NCI-H2081 (cell line): ENCODE measurements at places on chromosomes 5 and 9.

DNA sequence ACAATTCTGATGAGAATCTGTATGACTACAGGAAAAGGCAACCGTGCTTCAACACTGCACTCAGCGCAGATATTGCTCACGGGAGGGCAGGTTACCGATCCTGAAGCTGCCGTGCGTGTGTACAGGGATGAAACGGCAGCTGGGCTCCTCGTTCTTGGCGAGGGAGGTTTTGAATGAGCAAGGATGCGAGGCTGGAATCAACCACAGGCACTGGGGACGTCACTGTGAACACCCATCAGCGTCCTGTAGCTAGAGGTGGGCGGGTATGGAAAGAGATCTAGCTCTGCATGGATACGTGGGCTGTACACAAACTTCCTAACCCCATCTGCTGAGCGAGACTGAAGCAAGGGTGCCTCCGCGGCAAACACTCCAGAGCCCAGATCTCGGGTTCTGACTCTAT is 84.3 kb upstream of the COL5A1 start:
- DNase-seq = no peak

- no peak for DNase-seq
Observed at GRCh38 chr5:36298552-36298951, 3.1 kb downstream of the RANBP3L start.

GRCh38 chr9:88808019-88808656 is 183.1 kb upstream of the S1PR3 start:
- DNase-seq = no peak

DNA sequence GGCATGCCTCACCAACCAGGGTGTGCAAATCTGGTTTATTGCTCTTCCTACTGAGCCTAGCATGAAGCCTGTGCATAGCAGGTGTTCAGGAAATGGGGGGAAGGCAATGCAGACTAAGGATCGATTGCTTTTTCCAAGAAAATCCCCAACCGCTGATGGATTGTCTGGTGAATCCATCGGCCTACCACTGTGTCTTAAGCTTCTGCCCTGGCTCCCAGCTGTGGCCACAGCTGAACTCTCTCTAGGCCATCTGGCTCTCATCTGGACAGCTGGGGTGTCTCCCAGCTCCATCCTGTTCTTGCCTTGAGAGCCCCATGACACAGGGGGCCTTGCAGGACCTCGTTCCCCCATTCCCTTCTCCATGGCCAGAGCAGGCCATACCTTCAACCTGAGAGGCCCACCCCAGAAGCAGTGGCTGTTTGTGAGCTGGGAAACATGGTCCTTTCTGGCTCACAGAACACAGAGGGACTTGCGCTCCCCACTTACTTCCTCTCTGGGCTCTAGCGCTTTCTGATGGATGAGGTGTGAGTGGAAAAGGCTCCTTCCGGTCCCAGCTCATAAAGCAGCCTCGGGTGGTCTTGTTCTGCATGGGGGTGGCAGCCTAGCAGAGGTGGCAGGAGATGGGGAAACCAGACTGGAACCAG is 41.8 kb downstream of the COL27A1 start:
- no peak for DNase-seq

GRCh38 chr9:79184831-79185230 is 386.9 kb upstream of the TLE4 start:
- DNase-seq = no peak

DNA sequence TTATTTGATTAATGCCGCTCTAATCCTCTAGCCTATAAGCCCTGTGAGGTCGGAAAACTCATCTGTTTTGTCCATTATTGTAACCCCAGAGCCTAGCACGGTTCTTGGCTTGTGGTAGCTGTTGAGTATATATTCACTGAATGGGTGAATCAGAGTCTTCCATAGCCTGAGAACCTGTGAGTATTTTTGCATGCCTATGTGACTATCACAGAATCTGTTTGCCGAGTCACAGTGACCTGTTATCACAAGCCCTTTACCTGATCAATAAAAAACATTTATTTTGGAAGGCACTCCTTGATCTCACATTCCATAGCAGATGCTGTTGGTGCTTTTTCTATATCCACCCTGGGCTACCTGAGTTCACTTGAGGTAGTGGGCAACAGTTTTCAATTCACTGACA is 125.0 kb upstream of the STC2 start:
- DNase-seq = no peak

- DNase-seq = no peak
Observed at GRCh38 chr5:100824635-100825034, 78.4 kb downstream of the ST8SIA4 start.

DNA sequence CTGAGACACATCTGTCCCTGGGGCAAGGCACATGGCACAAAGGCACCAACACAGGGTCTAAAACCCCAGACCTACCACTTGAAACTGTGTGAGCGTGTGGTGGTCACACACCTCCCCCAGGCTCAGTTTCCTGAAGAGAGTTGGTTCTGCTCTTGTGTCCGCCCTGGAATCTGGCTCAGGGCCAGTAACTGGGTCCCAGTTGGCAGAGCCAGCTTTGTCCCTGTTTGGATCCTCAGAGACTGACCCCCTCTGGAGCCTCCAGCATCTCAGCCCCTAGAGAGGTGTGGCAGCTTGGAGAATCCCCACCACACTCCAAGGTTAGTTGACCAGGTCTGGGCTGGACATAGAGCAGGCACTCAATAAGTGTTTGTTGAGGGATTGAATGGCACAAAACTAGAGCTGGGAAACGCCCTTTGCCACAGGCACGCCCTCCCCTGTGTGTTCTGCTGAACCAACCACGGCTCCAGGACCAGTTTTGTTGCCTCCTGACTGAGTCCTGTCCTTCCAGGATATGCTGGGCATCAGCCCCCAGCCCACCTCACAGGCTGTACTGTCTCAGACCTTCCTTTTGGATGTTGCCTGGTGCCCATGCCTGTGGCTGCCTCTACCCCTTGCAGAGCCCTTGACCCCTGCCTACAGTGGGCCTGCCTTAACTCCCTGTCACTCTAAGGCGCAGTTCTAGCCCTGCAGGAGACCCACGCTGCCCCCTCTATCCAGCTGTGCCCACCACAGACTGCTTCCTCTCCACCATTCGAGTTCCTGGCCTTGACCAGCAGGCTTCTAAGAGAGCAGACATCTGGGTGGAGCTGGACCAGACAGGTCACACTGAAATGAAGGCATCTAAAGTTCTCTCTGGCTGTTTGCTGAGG is 3.8 kb upstream of the PDLIM4 start:
- no peak for DNase-seq

- DNase-seq = no peak
Observed at GRCh38 chr5:116313366-116313765, 228.5 kb downstream of the COMMD10 start.

- DNase-seq = no peak
Observed at GRCh38 chr5:62214701-62215100, 91.3 kb upstream of the KIF2A start.

DNA sequence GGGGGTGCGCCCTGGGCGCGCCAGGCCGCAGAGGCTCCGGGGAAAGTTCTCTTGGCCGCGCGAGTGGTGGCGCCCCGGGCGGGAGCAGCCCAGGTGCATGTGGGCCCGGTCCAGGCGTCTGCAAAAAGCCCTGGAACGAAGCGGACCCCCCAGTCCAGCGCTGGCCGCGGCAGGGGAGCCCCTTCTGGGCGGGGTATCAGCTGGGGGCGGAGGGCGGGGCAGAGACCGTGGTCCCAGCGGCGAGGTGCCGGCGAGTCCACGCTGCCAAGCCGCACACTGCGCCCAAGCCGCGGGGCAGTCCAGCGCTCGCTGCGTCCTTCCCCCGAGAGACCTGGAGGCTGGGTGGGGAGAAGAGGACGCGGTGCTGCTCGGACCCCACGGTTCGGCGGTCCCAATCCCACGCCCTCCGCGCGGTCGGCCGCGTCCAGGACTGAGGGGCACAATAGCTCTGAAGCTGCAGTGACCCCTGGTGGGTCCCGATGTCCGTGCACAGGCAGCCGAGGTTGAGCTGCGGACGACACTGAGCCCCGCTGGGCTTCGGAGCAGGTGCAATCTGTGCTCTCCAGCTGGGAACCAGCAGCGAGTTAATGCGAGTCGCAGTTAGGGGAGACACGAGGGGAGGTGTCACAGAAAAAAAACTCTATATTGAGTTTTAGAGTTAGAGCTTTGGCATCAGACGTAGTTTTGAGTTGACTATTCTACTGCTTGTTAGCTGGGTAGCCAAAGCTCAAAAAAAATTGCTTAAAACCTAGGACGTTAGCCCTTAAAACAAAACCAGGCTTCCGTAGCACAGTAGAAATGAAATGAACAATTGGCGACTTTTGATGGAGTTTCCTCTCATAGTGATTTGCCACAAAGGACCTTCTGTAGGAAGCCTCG is 1.1 kb upstream of the EPB41L4A start:
- DNase-seq = peak; percentile 66

- DNase-seq = no peak
Observed at GRCh38 chr5:82855893-82856550, 221.2 kb downstream of the TMEM167A start.

GRCh38 chr9:90088434-90088833 is 483.6 kb downstream of the GADD45G start:
- DNase-seq = no peak

GRCh38 chr5:161138751-161139455 is 286.9 kb upstream of the ATP10B start:
- DNase-seq = no peak

GRCh38 chr5:1936901-1937300 is 54.2 kb upstream of the IRX4 start:
- DNase-seq = no peak

DNA sequence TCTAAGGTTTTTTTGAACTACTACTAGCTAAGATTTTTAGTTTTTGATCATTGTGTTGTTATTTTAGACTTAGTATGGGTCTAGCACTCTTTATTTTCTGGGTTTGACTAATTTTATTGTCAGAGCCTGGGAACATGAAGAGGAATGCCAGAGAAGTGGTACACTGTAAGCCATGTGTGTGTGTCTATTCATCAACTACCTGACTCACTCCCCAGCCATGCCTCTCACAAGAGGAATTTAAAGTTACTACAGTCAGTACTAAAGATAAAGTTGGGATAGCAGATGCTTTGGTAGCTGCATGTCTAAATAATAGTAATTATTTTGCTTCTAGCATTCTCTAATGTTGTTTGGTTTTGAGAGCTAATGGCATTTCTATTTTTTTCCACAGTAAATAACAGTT is 264.8 kb downstream of the CSNK1G3 start:
- no peak for DNase-seq

- no peak for DNase-seq
Observed at GRCh38 chr9:90147426-90147825, 495.2 kb downstream of the DIRAS2 start.

DNA sequence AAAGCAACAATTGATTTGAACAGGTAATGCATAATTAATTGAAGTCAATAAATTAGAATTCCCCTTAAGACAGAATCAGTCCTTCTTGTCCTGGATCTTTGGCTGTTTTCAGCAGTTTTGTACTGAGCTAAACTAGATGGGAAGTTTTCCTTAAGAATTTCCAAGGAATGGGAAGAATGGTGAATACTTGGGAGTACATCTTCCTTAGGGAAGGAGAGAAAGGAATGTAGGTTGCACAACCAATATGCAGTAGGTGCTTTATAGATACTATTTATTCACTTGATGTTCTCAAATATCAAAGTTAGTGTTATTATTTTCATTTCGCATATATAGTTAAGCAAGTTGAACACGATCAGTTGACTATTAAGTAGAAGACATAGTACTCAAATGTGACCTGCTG is 183.5 kb upstream of the MAP1B start:
- no peak for DNase-seq

GRCh38 chr9:136590821-136591752 is 45.2 kb upstream of the NOTCH1 start:
- no peak for DNase-seq

DNA sequence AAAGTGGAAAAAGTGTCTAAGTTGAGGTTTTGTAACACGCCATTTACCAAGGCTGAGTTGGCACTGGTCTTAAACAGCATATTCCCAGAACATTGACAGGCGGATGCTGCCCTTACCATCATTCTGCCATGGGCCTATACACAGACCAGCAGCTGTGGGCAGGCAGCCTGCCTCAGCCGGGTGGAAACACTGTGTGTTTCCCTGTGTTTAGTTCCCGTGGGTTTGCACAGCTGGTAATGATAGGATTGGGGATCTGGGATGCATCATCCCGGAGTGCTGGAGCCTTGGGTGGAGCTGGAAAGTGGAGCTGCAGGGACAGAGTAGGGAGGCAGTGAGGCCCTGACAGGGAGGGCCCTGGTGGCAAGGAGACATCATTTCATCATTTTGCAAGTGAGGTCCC is 5.5 kb upstream of the FGD3 start:
- DNase-seq = no peak

GRCh38 chr5:4159681-4160080 is 564.0 kb downstream of the IRX1 start:
- DNase-seq = no peak

DNA sequence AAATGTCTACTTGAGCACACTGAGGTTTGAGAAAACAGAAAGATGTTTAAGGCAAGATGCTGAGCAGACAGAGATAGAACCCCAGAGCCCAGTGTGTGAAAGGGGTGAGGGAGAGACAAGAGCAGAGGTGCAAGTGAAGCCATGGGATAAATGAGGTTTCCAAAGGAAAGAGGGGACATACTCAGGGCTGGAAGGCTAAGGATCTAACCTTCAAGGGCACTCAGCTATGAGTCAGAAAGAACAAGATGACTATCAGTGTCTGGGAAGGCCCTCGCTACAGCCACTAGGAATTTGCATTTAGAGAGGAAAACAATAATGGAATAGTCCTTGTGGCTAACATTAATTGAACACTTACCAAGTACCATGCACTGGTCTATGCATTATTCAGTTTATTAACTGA is 113.7 kb downstream of the HTR4 start:
- no peak for DNase-seq

GRCh38 chr5:23303435-23303834 is 204.0 kb upstream of the PRDM9 start:
- no peak for DNase-seq

- no peak for DNase-seq
Observed at GRCh38 chr5:68482199-68482598, 266.6 kb downstream of the PIK3R1 start.

- no peak for DNase-seq
Observed at GRCh38 chr5:139849942-139850341, 54.3 kb downstream of the PSD2 start.

DNA sequence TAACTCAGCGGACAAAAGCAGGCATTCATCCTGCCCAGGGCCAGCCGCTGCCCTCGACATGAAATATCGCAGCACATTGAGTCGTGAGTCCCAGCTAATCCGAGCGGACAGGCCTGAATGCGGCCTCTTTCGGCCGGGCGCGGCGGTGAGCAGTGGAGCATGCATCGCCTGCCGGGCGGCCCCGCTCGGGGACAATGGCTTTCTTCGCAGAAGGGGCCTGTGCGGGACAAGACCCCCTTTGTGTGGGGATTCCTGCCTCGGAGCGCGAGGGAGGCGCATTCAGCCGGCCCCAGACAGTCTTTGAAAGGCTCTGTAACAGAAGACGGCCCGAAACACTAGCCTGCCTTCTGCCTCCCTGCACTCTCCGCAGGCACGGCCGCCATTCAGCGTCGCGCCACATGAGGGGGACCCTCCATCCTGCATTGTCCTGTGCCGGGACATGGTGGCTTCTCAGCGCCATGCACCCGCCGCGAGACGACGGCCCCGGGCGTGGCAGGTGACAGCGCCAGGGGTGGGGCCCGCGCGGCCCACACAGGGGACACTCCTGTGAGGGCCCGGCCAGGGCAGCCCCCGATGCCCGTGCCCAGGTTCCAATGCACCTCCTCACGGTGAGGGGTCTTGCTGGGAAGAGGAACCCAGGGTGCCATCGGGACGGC is 52.0 kb downstream of the EXD3 start:
- no peak for DNase-seq
